ENCODE measurements at places on chromosomes 6 and 20.

GRCh38 chr6:137637121-137637520, 142.9 kb upstream of the OLIG3 start:
- no peak for DNase-seq

- no peak for DNase-seq
Measured at GRCh38 chr6:159481897-159482296, 211.1 kb downstream of the SOD2 start.

GRCh38 chr6:26222571-26222970, 135.3 kb downstream of the HFE start:
- no peak for DNase-seq

DNA sequence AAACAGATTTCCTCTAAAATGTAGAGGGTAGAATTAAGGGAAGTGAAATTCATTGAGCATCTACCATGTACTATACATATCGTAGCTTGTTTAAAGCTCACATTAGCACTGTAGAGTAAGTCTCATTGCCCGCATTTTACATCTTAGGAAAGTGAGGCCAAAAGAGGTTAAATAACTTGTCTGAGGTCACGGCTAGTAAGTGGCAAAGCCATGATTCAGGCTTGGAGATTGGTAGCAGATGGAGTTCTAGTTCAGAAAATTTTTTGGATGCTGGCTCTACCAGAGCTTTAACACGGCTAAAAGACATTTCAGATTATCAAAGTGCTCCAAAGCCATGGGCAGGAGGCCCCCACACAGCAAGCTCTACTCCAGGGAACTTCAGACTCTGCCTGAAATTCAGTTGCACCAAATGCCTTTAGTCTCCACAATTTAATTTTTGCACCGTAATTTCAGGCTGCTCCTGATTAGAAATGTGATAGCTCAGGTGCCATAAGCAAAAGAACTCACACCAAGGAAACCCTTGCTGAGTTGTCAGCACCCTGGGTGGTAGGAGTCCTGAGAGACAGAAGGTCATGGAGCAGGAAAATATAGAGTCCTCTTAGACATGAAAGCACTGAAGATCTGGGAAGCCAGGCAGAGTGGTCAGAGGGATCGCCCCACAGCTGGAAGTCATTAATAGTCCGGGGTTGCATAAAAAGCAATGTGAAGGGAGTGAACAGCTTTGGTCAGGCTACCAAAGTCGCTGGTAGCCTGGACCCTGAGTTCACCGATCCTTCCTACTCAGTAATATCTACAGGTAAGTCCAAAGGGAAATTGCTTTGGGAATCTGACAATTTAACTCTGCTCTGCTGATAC, 55.2 kb upstream of the ASIP start:
- DNase-seq, result no peak

DNA sequence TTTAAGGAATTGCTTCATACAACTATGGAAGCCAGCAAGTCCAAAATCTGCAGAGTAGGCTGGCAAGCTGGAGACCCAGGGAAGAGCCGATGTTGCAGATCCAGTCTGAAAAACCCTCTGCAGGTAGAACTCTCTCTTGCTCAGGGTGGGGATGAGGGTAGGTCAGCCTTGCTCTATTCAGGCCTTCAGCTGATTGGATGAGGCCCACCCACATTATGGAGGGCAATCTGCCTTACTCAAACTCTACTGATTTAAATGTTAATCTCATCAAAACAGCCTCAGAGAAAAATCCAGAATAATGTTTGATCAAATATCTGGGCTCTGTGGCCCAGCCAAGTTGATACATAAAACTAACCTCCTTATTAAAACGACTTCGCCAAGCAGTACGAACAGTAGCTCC, 29.7 kb upstream of the RNF24 start:
- no peak for DNase-seq

- no peak for DNase-seq
Measured at GRCh38 chr6:133392641-133393040, 151.5 kb downstream of the EYA4 start.

DNA sequence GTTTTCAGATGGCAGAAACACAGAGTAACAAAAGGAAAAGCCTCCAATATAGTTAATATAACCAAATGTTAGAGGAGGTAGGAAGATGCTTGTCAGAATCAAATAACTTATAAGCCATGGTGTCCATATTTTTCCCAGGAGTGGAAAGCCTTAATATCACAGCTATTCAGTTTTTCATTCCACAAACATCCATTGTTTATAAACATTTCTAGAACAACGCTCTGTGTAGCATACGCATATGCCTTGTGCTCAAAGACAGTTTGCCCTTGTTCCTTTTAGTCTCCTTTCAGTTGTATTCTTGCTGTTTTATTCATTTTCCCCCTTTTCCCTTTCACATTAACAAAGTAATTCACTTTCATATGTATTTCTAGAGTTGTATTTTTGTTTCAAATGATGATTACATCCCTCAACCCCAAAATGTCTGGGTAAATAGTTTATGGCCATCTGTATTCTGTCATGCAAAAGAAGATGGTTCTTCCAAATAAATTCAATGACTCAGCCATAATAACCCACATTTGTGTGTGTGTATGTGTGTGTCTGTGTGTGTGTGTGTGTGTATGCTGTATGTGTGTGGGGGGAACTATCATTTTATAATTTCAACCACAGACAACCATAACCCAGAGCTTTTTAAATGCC, 455.7 kb upstream of the SOX4 start:
- DNase-seq, result no peak

DNA sequence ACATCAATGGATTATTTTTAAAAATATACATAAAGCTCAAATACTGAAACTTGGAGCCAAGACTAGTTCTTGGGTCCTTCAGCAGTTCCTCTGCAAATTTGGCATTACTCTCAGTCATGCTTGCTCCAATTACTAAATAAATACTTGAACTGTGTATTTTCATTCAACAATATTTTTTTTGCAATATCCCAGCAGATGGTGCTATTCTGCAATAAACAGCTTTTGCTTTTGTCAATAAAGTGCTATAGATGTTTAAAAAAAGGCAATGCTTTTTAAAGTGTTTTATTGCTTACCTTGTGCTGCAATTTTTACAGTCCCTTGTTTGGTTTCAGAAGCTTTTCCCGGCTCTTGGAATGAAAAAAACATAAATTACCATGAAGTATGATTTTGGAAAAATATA, 243.4 kb downstream of the TRDN start:
- no peak for DNase-seq

DNA sequence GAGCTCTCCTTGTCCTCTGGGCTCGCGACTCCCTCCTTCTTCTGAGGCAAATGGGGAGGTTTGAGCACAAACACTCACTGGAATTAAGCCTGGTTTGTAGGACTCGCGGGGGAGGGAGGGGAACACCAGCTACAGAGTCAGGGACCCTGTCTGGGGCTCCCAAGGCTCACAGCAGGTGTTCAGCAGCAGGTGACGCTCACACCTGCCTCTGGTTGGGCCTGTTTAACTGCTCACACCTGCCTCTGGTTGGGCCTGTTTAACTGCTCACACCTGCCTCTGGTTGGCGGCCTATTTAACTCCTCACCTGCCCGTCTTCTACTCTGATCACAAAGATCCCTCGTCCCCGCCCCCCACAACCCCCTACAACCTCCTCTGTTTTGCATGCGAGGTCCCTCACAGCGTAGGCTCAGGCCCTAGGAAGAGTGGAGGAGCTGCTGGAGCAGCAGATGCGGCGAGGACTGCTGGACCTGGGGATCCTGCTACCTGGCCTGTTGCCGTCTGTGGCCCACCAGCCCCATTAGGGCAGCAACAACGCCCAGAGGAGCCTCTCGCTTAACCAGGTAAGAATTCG, 181.9 kb downstream of the ERMARD start:
- no peak for DNase-seq

DNA sequence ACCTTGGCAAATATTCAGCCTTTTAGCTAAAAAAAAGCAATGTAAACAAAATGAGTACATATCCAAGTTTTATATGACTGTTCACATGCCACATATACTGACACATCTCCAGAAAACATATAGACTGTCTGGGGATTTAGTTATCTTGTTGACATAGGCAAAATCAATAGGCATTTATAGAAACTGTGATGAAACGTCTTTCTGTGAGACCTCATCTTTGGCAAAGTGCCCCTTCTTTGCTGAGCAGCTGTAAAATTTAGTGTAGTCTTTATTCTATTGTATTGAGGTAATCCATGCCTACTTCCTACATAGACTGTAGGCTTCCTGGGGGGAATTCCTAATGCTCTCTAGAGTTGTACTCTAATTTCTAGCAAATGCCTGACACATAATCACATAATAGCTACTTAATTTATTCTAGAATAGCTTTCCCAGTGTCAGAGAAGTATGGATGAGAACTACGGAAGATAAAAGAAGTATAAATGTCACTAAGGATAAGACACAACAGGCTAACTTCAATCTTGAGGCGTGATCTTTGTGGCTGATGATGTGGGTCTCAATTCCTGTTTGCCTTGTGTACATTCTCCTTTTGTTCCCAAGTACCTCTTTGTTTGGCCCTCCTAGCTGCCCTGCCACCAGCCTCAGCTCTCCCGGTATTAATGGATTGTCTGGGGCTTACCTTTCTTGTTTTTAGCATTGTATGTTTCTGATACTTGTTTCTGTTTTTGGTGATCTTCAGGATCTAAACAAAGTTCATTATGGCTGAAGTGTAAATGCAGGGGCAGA, 30.6 kb downstream of the PTCHD4 start:
- DNase-seq, result no peak

DNA sequence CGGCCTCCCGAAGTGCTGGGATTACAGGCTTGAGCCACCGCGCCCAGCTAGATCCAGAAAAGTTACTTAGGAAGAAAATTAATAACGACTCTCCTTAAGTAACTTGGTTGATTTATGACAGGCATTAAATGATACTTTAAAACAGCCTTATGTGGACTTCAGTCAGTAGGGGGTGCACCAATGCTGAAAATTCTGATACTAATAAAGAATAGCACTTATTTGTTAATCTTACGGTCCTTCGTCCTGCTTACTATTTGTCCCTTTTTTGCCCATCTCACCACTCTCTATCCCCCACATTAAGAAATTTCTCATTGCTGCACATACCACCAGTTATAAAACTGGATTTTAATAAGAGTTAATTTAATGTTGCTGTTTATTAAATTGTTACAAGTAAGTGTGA, 12.7 kb upstream of the PRELID3B start:
- peak; percentile 30 for DNase-seq

- no peak for DNase-seq
Measured at GRCh38 chr6:139586273-139586672, 211.8 kb upstream of the CITED2 start.

DNA sequence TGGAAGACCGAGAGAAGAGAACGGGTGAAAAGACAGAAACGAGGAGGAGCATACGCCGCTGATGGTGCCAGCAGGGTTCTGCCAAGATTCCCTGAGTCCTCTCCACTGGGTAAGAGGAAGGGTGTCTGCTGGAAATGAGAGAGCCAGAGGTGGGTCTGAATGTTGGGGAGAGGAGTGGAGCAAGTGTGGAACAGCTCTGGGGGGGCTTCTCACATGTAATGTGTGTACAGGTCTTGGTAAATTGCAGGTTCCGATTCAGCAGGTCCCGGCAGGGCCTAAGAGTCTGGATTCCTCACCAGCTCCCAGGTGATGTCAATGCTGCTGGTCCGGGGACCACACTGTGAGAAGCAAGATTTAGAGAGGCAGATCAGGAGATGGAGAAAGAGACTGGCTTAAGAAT, 1.5 kb upstream of the EBF4 start:
- no peak for DNase-seq

GRCh38 chr6:44696099-44696498, 308.6 kb downstream of the CDC5L start:
- DNase-seq, result no peak

- DNase-seq, result no peak
Measured at GRCh38 chr6:82068721-82069120, 178.8 kb downstream of the IBTK start.

- DNase-seq, result no peak
Measured at GRCh38 chr6:13846841-13847240, 32.5 kb upstream of the MCUR1 start.

- no peak for DNase-seq
Measured at GRCh38 chr6:42279144-42279781, 61.6 kb upstream of the MRPS10 start.

DNA sequence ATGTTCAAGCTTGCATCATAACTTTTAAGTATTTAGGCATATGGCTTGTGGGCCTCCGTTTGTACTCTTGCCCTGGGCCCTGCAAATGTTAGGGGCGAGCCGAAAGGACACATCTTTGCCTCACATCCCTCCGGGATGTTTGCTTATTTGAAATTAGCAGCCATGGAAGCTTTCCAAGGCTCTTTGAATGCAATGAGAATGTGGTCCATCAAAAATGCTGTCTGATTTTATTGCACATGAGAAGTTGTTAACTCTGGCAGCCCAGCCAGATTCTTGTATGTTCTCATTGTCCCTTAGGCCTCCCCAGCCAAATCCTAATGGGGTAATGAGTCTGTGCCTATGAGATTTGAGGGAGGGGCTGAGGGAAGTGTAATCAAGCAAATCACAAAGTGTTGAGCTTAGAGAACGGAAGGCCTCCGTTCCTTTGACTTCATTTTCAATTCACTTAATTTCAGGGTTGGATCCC, 261.2 kb upstream of the MARCKS start:
- no peak for DNase-seq

GRCh38 chr6:158066136-158066781, 84.6 kb downstream of the SYNJ2 start:
- no peak for DNase-seq

DNA sequence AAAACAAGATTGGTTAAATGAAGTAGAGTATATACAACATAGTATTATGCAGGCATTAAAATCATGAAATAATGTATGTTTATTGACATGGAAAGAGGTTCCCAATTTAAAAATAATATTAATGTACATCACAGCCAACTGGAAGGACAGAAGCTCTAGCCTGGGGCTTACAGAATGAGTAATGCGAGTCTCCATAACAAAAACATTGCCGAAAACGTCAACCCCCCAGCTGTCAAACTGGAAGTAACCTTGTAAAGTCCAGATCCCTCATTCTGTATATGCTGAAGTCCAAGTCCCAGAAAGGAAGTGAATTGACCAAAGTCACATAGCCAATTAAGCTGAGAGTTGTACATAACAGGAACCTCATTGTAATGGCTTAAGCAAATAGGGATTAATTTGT, 128.7 kb upstream of the ECI2 start:
- DNase-seq, result no peak

DNA sequence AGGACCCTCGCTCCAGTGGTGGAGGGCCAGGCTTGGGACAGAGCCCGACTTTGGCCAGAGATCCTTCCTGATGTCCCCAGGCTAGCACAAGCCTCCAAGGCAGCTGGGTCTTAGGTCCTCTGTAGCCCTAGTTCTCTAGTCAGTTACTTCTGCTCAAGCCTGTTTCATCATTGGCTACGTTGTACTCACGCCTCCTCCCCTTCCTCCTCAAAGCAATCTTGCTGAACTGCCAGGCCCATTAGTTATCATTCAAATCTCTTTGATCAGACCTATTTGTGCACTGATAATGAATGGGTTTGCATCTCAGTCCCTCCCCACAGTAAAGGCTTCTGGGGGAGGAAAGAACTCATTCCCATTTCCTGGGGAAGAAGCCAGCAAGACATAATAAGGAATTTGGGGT, 256.8 kb downstream of the NFATC2 start:
- no peak for DNase-seq

All from activated CD4-positive, alpha-beta T cell treated with anti-CD3 and anti-CD28 coated beads for 4 hours (primary cell).